ENCODE measurements at places on chromosomes 2 and 18.
A peak's percentile ranks its signal among the peaks of the same experiment; 100 is the strongest.

GRCh38 chr18:57523171-57523956 is 63.1 kb downstream of the FECH start:
- DNase-seq = no peak

DNA sequence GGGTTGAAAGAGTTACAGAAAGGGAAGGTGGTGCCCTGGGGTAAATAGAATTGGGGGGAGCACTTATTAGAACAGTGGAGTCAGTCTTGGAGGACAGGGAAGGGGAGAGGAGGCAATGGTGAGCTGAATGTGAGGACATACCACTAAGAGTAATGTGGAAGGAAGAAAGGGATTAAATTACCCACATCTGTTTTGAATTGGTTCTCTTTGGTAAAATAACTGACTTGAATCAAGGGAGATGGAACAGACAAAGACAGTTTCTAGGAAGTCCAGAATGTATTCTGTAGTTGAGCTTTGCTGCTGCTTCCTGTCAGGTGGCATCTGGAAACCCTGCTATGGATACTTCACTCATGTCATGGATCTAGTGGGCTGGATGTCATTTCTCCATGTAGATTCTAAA is 6.7 kb downstream of the SETBP1 start:
- no peak for DNase-seq

- no peak for DNase-seq
Observed at GRCh38 chr2:60453301-60453700, 100.2 kb downstream of the BCL11A start.

DNA sequence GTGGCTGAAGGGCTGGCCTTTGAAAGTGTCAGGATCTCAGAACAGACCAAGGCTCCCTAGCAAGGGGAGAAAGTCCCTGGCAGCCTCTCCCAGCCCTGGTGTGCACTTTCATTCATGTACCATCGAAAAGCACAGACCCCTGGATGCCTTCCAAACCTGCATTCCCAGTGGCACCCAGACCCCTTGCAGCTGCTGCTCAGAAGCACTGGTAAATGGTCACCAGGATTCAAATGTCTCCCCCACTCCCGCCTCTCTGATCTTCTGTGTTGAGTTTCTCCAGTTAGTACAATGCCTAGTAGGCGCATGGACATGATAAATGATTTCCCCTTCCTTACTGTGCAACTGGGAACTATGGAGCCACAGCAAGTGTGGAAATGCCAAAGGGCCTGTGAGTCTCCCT is 180.0 kb downstream of the GLI2 start:
- DNase-seq = no peak

- no peak for DNase-seq
Observed at GRCh38 chr2:145022666-145023333, 502.9 kb upstream of the ZEB2 start.

DNA sequence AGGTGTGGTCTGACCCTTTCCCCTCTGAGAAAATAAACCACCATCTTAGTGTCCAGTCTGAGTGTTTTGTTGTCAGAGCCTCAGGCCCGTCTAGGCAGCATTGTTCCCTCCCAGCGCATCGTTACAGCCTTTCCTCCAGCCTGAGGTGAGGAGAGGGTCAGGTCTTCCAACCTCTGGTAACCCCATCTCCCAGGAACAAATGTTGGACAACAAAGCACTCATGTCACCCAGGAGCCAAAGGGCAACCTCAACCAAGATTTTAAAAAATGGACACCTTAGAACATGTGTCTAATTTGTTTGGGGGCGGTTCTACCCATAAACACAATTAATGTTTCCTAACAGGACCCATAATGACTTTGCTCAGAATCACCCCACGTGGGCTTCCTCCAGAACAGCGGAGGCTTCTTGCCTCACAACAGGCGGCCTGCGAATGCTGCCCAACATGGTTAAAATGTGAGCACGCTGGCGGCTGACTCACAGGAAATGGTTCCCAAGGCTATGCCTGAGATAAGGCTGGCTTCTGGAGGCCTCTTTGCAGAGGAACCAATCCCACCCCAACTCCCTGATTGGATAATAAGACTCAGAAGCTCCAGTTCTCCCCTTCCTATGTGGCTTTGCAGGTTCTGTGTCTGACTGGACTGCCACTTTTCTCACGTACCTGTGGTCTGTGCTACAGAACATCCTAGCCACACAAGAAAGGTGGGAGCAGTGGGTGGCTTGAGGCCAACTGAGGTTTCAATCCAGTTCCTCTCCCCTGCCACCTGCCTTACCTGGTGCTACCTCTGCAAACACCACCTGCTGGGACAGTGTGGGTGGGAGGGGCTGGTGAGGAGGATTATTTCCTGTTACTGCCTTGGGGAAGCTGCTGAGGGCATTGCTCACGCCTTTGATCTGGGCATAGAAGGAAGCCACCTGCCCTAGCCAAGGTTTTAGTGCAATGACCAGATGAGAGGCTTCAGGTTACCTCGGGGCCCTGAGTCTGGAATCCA is 108.8 kb downstream of the B3GNT2 start:
- peak; percentile 40 for DNase-seq
